WTC11 (cell line): ENCODE measurements at places on chromosomes 6 and 20.

DNA sequence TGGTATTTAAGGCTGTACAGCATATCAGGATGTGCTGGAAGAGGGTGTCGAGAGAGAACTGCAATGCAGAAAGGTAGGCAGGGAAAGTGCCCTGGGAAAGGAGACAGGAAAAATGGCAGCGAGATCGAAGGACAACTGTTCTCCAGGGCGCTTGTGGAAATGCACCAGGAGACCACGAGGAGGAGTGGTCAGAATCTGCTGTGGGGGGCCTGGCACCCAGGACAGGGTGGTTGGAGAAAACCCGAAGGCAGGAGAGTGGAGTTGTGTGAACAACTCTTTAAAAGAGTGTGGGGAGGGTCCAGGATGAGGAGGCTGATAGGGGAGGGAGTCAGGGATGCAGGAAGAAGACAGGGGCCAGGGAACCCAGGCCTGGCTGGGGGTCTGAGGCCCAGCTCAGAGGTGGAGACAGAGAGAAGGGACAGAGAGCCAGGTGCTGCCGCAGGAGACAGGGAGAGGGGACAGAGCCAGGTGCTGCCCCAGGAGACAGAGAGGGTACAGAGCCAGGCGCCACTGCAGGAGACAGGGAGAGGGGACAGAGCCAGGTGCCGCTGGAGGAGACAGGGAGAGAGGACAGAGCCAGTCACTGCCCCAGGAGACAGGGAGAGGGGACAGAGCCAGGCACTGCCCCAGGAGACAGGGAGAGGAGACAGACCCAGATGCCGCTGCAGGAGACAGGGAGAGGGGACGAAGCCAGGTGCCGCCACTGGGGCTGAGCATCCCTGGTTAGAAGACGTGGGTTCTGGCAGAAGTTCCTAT lies 9.3 kb downstream of the SLC22A1 start:
- no peak for DNase-seq

DNA sequence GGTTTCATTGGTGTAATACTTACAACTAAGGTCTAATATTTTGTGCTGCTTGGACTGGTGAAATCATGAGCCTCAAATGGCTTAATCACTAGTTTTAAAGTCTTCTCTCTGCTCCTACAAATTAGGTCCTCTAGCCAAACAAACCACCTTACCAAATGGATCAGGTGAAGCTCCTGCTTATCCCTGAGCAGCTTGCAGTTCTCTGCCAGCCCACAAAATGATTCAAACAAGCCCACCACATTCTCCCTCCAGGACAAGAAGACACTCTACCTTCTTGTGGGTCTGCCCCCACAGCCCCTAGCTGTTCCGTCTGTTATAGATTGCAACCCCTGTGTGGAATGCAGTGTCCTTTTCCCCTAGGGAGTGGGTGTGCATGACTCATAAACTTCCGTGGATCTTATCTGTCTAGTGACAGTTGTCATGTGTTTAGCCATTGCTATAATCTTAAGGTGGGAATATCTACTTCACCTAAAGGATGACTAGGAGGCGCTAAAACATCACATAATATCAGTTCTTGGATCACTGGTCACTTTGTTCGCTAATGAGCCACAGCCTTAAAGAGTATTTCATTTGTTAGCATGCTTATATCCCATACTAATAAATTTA lies 940.5 kb upstream of the MANEA start:
- no peak for DNase-seq

- no peak for DNase-seq
Measured at GRCh38 chr6:25743868-25744267, 10.7 kb upstream of the SLC17A4 start.

- DNase-seq, result no peak
Measured at GRCh38 chr20:41900201-41900691, 282.1 kb upstream of the CHD6 start.

- no peak for DNase-seq
Measured at GRCh38 chr6:16055852-16056251, 73.0 kb upstream of the MYLIP start.

GRCh38 chr20:2740702-2741101 lies 48.1 kb downstream of the EBF4 start:
- DNase-seq, result no peak

DNA sequence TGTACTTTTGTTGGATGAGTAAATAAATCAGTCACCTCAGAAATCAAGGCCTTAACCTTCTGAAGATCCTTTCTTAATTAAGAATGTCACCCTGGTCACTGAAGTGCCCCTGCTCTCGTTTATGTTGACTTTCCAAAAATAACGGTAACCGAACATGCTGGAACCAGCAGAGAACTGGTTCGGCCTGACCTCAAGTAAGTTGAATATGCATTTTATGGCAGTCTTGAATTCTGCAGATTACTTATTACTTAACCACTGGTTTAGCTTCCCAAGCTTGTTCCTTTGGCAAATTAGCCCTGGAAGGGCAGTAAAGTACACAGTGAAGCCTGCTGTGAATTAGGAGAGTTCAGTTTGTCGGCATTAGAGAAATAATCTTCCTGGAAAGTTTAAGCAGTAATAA lies 12.2 kb downstream of the MAPRE1 start:
- DNase-seq, result no peak

DNA sequence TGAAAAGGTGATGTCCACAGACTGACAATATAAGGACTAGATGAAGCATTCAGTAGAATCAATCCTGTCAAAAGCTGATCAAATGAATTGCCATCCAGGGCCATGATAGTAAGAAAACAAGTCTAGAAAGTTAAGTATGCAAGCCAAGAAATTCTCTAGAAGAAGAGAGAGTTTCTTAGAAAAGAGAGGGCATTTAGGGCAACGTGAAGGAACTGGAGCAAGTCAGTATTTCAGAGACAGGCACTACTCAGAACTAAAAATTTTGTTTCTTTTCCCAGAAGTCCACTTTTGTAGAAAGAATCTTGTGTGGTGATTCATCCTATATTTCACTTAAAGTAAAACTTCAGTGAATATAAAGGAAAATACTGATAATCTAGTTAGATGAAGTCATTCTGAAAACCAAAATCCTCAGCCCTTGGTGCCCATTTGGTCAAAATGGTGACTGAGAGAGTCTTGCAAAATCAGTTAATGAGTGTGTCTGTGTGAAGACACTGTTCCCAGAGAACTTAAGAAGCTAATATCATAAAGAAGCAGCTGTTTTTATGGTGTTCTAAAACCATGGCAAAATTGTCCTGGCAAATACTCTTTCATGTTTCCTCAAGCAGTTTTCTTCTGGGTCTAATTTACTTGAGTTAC lies 82.2 kb downstream of the COL19A1 start:
- no peak for DNase-seq

DNA sequence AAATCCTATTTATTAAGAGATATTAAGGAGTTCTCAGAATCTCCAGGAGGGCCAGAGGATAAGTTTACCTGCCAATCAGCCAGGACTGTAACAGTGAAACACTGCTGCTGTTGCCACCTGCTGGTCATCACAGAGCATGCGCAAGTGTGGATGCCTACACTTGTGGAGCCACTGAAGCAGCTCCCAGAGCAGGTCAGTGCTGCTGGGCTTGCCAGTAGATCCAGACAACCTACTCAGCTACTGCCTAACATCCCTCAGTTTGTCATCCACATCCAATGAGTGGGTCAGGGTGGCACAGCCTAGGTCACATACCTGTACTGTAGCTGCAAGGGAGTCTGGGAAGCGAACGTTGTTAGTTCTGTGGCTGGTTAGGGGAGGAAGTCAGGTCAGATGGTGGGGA lies 18.3 kb upstream of the NHSL1 start:
- DNase-seq, result peak; percentile 66

DNA sequence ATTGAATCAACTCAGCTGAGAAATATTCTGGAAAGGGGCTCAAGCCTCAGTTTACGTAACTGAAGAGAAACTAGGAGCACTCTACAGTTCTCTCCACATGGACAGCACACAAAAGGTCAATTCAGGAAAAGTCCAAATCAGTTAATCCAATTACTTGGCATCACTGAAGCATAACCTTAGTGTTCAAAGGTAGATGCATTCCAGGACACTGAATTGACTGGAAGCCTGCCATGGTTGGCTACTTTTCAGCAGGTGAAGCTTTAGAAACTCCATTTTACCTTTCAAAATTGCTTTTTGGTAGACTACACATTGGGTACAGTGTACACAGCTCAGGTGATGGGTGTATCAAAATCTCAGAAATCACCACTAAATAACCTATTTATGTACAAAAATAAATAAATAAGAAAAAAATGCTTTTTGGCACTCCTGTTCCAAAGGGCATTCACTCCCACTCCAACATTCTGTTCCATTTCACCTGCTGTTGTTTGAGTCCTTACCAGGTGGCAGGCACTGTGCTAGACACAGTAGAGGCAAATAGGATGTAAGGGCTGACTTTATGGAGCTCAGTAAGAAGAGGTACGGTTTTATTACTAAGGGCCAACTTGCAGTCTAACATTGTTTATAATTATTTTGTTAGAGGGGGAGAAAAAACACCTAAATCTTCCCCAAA lies 153.4 kb downstream of the FAXC start:
- no peak for DNase-seq

GRCh38 chr20:1423625-1424106 lies 30.8 kb upstream of the FKBP1A start:
- peak; percentile 81 for DNase-seq

- DNase-seq, result no peak
Measured at GRCh38 chr20:23643659-23644058, 5.9 kb upstream of the CST3 start.
